ENCODE measurements at places on chromosomes 4 and X.
A peak's percentile ranks its signal among the peaks of the same experiment; 100 is the strongest.

DNA sequence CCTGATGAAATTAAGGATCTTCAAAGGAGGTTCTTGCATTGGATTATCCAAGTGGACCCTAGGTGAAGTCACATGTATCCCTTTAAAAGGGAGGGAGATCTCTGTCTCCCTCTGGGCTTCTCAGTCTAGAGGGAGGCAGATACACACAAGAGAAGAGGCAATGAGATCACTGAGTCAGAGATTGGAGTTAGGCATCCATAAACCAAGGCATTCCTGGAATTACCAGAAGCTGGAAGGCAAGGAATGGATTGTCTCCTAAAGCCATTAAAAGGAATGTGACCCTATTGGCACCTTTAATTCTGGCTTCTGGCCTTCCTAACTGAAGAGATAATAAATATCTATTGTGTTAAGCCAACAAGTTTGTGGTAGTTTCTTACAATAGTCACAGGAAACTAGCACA lies 383.2 kb downstream of the PACRGL start:
- no peak for DNase-seq

DNA sequence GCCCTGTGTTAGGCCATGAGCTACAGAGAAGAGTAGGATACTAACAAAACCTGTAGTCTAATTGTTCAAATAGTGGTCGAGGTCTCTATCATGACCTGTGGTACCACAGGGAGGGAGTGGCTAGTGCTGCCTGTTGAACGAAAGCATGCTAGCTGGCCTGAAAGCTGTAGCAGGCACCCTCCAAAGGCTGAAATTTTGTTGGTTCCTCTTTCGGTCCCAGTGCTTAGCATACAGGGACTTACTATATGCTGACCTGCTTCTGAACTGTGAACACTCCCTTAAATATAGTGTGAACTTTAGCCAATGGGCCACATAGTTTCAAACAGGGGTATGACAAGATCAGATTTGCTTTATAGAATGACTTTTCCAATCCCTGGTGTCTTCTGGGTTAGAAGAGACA lies 113.4 kb downstream of the PJA1 start:
- DNase-seq: no peak

- no peak for DNase-seq
Measured at GRCh38 chr4:119971431-119972084, 95.1 kb downstream of the MAD2L1 start.

- no peak for DNase-seq
Measured at GRCh38 chr4:74671080-74671698, 123.1 kb downstream of the BTC start.

GRCh38 chrX:154486052-154486395 lies 391 bp downstream of the UBL4A start:
- peak; percentile 34 for DNase-seq

- no peak for DNase-seq
Measured at GRCh38 chrX:153327561-153327960, 6.0 kb upstream of the PNMA6F start.

GRCh38 chr4:84582988-84583875 lies at the start of gene CDS1:
CDS1 (plus strand) TSS chr4:84583127; CDS start chr4:84583402, 275 bp downstream.
- no peak for DNase-seq

- DNase-seq: no peak
Measured at GRCh38 chr4:189162073-189162789, 778.4 kb upstream of the FRG1 start.

DNA sequence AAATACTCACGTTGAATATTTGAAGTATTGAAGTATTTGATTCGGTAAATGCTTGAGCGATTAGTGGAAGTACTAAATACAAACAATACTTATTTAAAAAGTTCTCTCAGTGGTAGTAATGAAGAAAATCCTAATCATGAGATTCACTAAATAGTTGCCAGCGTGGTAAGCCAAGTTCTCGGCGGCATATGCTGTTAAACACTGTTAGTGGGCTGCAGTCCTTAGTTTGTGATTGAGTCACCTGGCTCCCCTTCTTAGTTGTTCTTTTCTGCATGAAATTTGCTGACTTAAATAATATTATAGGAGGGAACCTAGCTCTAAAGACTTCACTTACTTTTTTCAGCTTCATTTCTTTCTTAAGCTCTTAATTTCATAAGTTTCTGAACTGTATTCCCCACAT lies 51.4 kb downstream of the STIM2 start:
- no peak for DNase-seq

DNA sequence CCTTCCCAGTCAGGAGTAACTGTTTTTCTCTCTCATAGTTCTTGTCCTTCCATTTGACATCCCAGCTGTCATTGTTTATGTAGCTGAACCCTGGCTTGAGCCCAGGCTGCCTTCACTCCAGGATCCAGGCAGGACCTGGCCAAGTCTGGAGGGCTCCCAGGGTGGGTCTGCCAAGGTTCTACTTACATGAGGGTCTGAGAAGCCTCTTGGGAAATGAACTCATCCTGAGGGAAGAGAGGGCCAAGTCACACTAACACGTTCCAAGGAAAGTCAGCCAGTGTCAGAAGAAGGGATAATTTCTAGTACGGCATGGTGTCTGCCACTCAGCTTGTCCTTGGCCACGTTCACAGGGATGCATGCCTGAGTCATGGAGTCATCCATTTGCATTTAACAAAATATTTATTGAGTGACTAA lies 54.8 kb upstream of the SRD5A3 start:
- no peak for DNase-seq

DNA sequence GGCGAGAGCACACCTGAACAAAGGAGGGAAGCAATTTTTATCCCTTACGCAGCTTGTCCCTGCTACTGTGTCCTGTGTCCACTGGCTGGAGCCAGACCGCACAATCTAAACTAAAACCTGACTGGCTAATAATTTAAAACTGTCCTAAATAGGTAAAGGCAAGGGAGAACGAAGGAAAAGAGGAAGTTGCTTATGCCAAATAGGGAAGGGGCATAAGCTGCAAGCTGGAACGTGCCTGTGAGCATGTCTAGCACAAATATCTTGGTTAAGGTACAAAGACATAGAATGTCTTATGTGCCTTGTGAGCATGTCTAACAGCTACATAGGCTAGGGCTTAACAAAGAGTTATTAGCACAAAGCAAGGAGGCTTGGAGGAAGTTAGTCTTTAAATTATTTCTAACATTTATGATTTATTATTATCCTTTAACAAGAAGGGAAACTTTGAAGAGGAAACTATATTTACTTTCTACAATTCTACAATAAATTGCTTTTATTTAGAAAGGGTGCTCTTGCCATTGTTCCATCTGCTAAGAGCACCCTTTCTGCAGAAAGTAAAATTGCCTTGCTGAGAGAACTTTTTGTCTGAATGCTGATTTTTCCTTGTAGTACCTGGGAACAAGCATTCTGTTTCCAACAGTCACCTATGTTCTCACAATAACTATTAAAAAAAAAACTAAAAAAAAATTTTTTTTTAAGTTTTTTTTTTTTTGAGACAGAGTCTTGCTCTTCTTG lies 80.6 kb upstream of the CBR4 start:
- DNase-seq: no peak

DNA sequence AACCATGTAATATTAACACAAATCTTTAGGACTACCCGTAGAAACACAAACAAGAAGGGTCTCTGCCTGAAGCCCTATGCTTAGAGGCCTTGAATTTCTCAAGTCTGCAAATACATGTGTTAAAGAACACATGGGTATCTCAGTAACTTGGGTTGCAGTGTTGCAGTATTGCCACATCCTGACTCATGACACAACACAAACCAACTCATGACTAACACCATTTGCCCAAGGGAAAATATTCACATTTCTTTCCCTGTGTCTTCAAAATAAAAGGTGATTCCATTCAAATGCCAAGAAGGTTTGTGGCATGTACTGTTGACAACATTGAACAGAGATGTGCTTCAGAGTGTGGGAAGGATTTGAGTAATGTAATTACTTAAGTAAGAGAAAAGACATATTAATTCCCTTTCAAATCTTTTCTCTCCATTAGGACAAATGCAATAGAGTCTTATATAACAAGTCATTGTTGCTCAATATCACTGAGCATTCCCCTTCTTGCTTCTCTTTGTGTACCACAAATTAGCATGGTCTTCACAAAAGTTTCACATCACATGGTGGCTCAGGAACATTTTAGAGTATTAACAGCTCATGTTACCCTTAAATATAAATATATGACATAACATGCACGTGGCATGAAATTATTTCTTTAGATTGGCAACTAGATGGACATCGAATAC lies 487.1 kb downstream of the STPG2 start:
- DNase-seq: no peak

GRCh38 chrX:24333371-24333770 lies 19.5 kb upstream of the SUPT20HL2 start:
- DNase-seq: no peak

- no peak for DNase-seq
Measured at GRCh38 chr4:59759082-59759825, 1440.9 kb upstream of the ADGRL3 start.

- DNase-seq: no peak
Measured at GRCh38 chrX:40060356-40060845, 37.4 kb downstream of the BCOR start.

GRCh38 chrX:56805399-56805798 lies 76.4 kb downstream of the NBDY start:
- DNase-seq: no peak

DNA sequence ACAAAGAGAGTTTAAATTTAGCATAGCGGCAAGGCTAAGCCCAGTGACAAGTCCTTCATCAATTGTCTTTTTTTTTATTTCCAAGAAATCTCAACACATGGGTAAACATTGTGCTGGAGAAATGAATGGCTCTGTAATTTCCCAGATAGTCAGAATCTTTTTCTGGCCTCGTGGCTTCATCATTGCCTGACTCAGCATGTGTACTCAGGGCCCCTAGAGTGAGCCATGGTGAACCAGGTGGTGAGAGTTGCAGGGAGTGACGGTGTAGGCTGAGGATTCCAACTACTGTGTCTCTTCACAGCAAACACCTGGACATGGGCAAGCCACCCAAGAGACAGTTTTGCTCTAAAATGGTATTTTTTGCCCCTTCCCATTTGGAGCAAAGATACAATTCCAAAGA lies 43.1 kb upstream of the UCP1 start:
- DNase-seq: no peak

- DNase-seq: no peak
Measured at GRCh38 chr4:185101354-185101890, 41.6 kb upstream of the SLC25A4 start.

- no peak for DNase-seq
Measured at GRCh38 chr4:1821679-1822567, 28.8 kb downstream of the FGFR3 start.

- DNase-seq: no peak
Measured at GRCh38 chrX:149060921-149061320, 444.2 kb downstream of the IDS start.

GRCh38 chr4:79848329-79848728 lies 224.7 kb downstream of the ANTXR2 start:
- DNase-seq: no peak

DNA sequence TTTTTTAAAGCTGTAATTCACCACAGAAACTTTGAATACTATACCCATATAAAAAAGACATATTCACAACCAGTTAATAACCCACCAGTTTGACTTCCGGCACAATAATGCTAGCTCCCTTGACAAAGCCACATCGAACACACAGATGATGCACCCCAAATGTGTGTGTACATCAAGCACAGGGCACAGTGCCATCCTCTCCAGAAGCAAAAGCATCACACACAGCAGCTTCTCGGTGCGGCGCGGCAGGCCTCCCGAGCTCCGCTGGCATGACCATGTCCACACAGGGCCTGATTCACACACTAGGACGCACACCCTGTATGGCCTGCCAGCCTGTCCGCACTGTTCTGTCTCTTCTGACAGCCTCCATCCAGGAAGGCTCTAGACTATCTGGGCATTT lies 88.0 kb downstream of the LEF1 start:
- DNase-seq: no peak

- DNase-seq: peak; percentile 24
Measured at GRCh38 chrX:47958761-47959342, 44.9 kb downstream of the ZNF182 start.

- no peak for DNase-seq
Measured at GRCh38 chr4:71663780-71664179, 120.1 kb downstream of the GC start.

GRCh38 chrX:131792789-131793462 lies 230.2 kb upstream of the STK26 start:
- DNase-seq: no peak

GRCh38 chr4:108917255-108917654 lies 154.4 kb upstream of the ETNPPL start:
- no peak for DNase-seq

DNA sequence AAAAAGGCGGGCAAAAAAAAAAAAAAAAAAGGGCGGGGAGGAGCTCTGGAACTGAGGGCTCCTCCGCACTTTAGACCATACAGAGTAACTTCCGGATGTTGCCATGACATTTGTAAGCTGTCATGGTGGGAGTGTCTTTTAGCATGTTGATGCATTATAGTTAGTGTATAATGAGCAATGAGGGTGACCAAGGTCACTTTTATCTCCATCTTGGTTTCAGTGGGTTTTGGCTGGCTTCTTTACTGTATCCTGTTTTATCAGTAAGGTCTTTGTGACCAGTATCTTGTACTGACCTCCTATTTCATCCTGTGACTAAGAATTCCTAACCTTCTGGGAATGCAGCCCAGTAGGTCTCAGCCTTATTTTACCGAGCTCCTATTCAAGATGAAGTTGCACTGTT lies 193.4 kb downstream of the UGT8 start:
- no peak for DNase-seq

- DNase-seq: no peak
Measured at GRCh38 chr4:786074-786741, 39.7 kb downstream of the CPLX1 start.

GRCh38 chr4:10072420-10073017 lies 44.1 kb downstream of the WDR1 start:
- DNase-seq: no peak

GRCh38 chr4:79408063-79408462 lies at the start of gene GK2:
GK2 (minus strand) TSS chr4:79408228; CDS start chr4:79408200, 28 bp downstream.
- DNase-seq: no peak

- DNase-seq: no peak
Measured at GRCh38 chrX:77277911-77278310, 169.3 kb upstream of the FGF16 start.

DNA sequence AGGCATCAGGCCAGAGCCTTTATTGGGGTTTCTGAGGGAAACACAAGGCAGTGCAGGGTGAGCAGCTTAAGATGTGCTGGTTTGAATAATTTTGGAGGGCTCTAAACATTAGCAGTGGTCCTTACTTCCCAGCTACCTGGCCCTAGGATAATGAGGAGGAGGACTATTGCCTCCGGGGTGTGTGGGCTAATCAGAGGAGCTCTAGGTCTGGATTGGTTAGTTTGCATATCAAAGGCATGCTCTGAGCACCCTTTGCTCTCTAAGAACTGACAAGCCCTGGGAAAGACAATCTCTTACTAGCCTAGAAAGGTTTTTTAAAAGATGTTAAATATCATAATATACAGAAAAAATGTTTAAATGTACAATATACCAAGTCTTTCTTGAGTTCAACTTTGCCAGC lies 58.4 kb downstream of the RXFP1 start:
- DNase-seq: no peak

- DNase-seq: no peak
Measured at GRCh38 chr4:145179281-145179860, 1.0 kb downstream of the OTUD4 start.
